Endodermal cell (in vitro differentiated cells): ENCODE measurements at places on chromosomes 3 and 15.
A peak's percentile ranks its signal among the peaks of the same experiment; 100 is the strongest.

DNA sequence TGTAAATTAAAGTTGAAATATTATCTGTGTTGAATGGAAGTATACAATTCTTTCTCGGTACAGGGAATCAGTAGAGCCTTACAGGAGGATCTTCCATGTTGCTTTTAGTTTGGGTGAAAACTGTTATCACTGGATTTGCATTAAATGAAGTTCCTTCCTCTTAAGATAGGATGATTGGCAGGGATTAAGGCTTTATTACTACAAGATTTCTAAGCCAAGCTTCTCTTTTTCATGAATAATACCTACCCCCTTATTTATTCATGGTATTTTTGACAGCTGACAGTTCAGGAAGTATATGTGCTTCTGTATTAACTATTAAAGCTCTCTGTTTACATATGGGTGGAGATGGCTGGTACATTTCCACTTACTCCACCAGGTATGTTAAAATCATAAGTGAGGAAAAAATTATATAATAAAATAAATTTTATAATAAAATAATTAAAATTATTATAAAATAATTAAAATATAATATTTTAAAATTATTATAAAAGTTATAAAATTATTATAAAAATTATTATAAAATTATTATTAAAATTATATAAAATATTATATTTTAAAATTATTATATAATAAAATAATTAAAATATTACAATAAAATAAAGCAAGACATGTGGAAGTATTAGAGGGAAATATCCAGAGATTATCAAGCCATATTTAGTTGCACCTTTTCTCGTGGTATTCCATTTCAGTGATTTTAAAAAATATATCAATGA is 332.9 kb downstream of the ROBO2 start:
- no peak overlapping the region for H3K27ac ChIP-seq
- no peak for DNase-seq
- H3K4me1 ChIP-seq: no peaks in the 10 kb centered on the region
- H3K36me3 ChIP-seq: no peaks in the 10 kb centered on the region
- no peaks in the 10 kb centered on the region for H3K27me3 ChIP-seq
- H3K4me3 ChIP-seq: no peak overlapping the region

GRCh38 chr15:51162865-51163762 is 68.4 kb upstream of the TNFAIP8L3 start:
- no peaks in the 10 kb centered on the region for H3K4me1 ChIP-seq
- H3K36me3 ChIP-seq: no peaks in the 10 kb centered on the region
- DNase-seq: peak; percentile 89
- H3K27ac ChIP-seq: no peak overlapping the region
- H3K27me3 ChIP-seq: no peaks in the 10 kb centered on the region

DNA sequence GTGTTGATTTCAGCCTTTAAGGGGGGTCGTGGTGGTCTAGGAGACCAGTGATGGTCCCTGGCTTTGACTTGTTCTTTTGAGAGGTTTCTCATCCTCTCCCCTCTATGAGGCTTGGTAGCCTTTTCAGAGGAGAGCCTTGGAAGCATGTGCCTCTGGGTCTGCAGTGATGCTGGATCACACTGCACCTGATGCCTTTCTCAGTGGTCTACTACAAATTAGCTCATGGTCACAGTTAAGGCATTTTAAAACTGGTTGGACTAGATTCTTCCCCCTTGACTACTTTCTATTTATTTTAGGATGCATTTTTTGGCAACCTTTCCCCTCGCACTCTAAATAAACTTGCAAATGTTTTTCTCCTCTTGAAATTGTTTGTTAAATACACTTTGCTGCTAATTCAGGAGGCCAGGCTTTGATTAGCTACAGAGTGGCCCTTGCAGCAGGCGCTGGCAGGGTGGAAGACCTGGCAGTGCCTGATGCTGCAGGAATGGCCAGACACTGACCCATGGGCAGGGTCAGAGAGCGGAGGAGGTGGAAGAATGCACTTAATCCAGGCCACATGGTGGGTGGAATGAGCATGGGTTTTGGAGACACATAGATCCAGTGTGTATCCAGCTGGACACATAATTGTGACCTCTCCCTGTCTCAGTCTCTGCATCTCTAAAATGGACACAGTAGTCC is 318.8 kb upstream of the CTDSPL start:
- H3K27me3 ChIP-seq: no peaks in the 10 kb centered on the region
- no peak overlapping the region for H3K27ac ChIP-seq
- no peak for DNase-seq
- H3K4me1 ChIP-seq: no peaks in the 10 kb centered on the region
- peaks cover 30% of the 10 kb centered on the region for H3K36me3 ChIP-seq

- H3K4me3 ChIP-seq: peak overlapping the region; percentile 54
- peak; percentile 94 for DNase-seq
- H3K27ac ChIP-seq: no peak overlapping the region
- no peaks in the 10 kb centered on the region for H3K36me3 ChIP-seq
- no peaks in the 10 kb centered on the region for H3K27me3 ChIP-seq
- peaks cover 11% of the 10 kb centered on the region for H3K4me1 ChIP-seq
Observed at GRCh38 chr15:76973362-76973743, 21.6 kb upstream of the PSTPIP1 start.

DNA sequence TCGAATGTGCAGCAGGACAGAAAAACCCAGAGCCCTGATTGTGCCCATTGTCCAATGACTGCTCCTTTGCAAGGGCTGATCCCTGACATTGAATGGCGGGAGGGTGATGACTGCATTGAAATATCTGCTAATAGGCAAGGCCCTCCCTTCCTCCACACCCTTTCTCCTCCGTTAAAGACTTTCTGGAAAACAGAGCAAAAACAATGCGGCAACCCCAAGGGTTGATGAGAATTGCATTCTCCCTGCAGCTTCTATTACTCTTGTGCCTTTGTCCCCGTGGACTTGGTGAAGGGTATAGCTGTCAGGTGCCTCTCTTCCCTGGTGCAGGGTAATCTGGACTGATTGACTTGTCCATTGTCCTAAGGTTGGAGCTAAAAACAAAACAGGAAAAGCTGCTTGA is 71.8 kb downstream of the THSD4 start:
- H3K27ac ChIP-seq: peak overlapping the region; percentile 95
- no peaks in the 10 kb centered on the region for H3K4me1 ChIP-seq
- no peaks in the 10 kb centered on the region for H3K27me3 ChIP-seq
- no peak overlapping the region for H3K4me3 ChIP-seq
- no peak for DNase-seq
